LoVo (cell line): ENCODE measurements at places on chromosomes 16 and 17.

DNA sequence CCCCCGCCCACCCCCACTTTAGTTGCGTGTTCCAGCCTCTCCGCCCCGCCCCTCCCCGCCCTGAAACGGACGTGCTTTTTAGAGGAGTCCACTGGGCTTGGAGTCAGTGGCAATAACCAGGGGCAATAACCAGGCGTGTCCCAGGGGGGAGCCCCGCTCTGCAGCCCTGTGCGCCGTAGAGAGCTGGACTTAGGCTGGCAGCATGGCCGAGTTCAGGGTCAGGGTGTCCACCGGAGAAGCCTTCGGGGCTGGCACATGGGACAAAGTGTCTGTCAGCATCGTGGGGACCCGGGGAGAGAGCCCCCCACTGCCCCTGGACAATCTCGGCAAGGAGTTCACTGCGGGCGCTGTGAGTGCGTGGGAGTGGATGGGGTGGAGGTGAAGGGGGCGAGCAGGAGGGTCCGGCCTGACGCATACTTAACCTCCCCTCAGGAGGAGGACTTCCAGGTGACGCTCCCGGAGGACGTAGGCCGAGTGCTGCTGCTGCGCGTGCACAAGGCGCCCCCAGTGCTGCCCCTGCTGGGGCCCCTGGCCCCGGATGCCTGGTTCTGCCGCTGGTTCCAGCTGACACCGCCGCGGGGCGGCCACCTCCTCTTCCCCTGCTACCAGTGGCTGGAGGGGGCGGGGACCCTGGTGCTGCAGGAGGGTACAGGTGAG lies at the start of gene ALOX15B:
TSS of gene ALOX15B (plus strand) at position 106 of the 657 bp plus-strand sequence. CDS start at position 203, 97 bp downstream.
- DNase-seq: no peak

DNA sequence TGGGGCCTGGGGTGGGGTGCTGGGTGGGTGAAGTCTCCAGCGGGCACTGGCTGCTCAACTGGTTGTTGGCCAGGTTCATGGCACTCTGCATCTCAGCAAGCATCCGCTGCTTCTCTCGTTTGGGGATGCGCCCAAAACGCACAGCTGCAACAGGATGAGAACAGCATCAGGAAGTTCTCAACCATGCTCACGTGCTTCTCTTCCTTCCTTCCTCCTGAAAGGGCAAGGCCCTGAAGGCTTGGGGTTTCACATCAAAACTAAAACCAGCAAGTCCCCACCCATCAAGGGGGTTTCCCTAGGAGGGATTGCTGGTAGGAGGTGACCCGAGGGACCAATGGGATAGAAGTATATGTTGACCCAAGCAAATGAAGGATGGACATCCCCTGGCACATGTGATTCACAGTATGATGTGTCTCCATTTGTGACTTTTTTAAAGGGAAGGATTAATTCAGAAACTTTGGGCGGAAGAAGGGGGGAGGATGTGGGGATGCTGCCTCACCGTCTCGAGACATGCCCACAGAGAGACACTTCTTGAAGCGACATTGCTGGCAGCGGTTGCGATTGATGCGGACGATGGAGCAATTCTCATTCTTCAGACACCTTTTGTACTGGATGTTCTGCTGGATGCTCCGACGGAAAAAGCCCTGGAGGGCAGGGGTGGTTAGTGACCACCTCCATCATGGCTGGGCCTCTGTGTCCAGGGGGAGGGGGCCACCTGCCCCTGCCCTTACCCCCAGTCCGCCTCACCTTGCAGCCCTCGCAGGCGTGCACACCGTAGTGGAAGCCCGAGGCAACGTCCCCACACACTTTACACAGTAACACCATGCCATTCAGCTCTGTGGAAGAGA lies 4.2 kb downstream of the NR1D1 start:
- no peak for DNase-seq

DNA sequence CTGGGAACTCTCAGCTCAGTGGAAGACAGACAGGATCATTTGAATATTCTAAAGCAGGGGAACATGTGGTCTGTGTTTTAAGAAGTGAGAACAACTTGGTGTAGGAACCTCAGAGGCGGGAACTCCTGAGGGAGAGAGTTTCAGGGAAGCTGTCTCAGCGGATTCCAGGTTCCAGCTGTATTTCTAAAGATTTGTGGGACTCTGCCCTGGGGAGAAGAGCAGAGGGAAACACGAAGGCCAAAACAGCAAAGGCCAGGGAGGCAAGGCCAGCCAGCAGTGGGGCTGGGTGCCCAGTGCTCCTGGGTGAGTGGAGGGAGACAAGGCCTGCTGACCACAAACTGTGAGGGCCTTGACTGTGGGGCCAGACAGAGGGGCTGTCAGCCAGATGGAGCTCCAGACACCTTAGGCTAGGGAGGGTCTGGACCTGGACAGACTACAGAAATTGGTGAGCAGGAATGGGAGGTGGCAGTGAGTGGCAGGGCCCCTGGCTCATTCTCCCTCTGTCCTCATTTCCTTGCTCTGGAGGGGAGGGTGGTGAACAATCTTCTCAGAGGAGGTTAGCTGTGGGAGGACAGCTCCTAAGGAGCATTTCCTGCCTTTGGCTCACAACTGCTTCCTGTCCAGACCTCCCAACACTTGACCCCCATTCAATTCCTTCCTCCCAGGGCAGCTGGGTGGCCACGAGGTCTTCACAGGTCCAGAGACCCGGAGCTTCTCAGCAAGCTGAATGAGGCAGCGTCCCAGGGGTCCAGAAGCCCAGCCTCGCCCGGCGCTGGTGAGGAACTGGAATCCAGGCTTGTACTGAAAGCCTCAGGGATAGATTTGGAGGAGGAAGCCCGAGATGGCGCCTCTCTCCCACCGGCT lies 21.0 kb upstream of the FZD2 start:
- no peak for DNase-seq

DNA sequence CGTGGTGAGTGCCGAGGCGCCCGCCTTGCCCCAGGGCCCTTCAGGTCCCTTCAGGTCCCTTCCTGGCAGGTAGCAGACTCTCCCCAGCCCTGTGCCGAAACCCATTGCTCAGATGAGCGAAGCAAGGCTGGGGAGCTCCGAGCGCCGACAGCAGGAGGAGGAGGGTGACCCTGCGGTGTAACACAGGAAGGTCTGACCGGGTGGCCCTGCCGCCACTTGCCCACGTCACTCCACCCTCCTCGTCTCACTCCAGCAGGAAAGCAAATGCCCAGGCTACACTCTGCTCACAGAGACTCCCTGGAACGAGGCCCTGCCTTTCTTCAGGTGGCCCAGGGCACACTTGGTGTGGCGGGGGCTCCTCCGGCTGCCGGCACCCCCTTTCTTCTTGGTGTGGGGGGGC lies 57.2 kb downstream of the ACTG1 start:
- no peak for DNase-seq

DNA sequence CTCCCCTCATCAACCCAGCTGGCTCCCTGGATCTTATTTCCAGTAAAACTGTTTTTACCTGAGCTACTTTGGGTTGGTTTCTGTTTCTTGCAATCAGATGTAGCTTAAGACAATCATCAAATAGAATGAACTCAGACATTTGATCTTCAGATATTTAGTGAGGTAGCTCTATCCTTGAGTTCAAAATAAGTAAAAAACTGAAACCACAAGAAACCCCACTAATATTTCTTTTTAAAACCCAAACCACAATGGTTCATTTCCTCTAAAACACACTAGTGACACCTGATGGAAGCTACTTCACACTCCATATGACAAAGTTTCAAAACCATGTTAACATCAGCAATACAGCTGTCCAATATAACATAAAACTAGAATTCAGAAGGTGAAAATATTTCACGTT lies 37.8 kb downstream of the CACNG1 start:
- no peak for DNase-seq

- no peak for DNase-seq
Measured at GRCh38 chr17:15364615-15365014, 23.2 kb upstream of the TEKT3 start.

DNA sequence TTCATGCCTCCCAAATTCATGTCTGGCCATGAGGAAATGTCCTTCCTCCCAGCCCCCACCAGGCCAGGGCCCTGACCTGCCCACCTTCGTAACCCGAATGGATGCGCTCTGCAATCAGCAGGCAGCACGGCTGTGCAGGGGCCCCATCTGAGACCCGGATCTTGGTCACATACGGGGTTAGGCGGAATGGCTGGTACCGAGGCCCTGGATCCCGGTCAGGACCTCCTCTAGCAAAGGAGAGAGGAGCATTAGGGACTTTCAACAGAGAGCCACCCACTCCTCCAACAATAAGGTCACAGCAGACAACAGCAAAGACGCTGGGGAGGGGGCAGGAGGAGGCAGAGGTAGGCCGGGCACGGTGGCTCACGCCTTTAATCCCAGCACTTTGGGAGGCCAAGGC lies 3.6 kb downstream of the PER1 start:
- DNase-seq: no peak

- DNase-seq: no peak
Measured at GRCh38 chr17:5950878-5951277, 119.3 kb upstream of the WSCD1 start.

DNA sequence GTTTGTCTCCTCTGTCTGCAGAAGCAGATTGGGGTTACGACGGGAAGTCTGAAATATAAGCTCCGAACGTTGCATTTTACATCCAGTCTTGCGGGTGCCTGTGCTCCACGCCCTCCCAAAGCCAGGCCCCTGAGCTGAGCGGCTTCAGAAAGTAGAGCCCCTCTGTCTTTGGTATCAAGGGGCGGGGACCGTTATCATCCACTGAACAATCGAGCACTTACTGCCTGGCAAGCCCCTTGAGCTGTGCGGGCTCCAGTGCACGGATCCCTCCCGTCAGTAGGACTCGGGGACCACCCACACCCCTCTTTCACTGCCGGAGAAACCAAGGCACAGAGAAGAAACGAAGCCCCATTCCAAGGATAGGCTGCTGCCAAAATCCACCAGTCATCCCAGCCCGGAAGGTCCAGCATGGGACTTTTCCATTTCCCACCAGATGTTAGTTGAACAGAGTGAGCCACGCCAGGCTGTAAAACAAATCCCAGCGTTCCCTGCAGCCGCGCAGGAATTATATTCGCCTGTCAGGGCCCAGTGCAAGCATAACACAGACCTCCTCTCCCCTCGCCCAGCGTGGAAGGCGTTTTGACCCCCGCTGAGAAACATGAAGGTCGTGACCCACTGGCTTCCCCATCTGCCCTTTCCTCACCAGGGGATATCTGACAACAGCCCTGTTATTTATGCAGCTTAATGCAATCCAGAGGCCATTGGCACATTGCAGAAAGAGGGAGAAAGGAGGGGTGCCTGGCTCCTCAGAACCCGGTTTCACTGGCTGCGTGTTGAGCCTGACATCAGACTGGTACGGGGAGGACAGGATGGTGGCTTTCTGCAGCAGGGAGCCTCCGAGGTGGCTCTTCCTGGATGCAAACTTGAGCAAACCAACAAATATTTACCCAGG lies 212.2 kb upstream of the FOXF1 start:
- no peak for DNase-seq

DNA sequence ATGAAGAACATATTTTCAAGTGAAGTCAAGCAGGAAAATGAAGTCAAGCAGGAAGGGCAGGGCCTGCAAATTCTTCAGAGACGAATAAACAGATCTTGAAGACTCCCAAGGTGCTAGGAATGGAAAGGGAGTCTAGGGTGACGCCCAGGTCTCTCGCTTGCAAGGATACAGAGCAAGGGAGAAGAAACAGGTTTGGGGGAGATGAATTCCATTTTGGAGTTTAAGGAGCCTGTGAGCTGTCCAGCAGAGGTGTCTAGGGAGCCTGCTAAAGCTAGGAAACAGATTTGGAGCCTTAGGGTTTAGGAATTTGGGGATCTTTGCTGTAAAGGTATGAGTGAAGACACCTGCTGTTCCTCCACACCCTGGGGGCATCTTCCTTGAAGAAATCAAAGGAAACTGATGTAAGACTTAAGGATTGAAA lies 2.0 kb upstream of the UNKL start:
- peak; percentile 23 for DNase-seq

DNA sequence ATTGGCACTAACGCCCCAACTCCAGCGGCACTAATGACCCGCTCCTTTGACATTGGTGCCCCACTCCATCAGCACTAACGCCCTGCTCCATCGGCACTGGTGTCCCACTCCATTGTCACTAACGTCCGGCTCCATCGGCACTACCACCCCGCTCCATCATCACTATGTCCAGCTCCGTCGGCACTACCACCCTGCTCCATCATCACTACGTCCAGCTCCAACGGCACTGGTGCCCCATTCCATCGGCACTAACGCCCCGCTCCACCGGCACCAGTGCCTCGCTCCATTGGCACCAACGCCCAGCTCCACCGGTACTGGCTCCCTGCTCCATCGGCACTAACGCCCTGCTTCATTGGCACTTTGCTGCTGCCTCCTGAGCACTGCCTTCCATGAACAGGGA lies 7.5 kb downstream of the ZNF213 start:
- no peak for DNase-seq

- DNase-seq: no peak
Measured at GRCh38 chr17:46832945-46833839, 14.7 kb upstream of the WNT3 start.

DNA sequence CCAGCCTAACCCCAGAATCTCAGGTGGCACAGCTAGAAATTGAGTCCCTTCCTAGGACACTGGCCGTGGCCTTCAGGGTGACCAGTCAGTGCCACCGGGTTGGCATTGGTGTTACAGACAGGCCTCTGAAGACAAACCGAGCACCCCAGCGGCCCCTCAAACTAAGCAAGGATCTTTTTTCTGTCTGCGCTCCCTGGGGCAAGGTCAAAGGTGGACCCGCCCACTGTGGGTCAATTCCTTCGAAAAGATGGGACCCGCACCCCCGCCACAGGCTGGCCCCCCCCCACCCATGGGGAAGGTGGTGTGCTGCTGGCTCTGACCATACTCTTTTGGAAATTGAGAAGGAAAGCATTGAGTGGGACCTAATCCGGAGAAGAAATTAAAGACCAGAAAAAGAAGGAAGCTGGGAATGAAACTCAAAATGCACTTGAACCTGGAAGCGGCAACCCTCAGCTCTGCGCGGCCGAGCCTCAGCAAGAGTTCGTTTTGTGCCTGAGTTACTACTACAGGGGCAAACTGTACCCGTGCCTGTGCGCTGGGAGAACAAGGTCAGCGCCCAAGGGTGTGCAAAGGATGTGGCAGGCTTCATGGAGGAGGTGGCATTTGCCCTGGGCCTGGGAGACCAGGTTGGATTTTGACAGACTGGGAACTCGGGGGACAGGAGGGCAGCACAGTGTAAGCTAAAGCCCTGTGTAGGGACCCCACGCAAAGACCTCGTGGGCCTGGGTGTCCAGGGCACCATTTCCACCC lies 20.4 kb downstream of the TMC6 start:
- DNase-seq: no peak

DNA sequence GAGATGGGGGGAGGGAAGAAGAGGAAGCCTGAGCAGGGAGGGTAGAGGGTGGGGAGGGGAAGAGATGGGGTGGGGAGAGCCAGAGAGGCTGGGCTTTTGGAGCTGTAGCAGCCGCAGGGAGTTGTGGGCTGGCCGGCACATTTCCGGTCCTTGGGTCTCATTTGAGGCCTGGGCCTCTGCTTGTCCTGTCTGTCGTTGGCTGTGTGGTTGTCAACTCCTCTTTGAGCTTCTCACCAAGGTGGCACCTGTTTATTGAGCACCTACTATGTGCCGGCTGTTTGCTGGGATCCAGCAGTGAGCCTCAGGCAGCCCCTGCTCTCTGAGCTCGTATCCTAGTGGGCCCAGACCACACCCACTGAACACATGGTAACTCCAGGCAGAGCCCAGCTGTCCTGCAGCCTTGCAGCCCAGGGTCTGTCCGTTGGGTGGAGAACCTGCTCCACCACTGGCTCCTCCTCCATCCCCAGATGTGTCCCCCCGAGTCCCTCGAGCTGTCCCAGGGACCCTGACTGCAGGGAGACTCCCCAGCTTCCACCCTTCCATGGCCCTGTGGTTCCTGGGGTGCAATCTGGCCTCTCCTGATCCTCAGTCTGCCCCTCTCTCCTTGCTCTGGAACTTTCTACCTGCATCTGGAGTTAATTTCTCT lies 164.9 kb downstream of the IRF8 start:
- no peak for DNase-seq
